ENCODE measurements at places on chromosomes 16 and 17.

- no peaks in the 10 kb centered on the region for H3K27me3 ChIP-seq
- H3K4me1 ChIP-seq, result peaks cover 41% of the 10 kb centered on the region
- H3K4me3 ChIP-seq, result peak within 1 kb of the TSS; percentile 79
- H3K27ac ChIP-seq, result peak within 1 kb of the TSS; percentile 86
- DNase-seq, result peak; percentile 92
Measured at GRCh38 chr16:4350787-4351659, at the start of gene PAM16. TSS of gene PAM16 (minus strand) at chr16:4351321. CDS start at chr16:4351234, 87 bp downstream.

- no peak overlapping the region for H3K27ac ChIP-seq
Measured at GRCh38 chr17:68095205-68095811, 59.8 kb downstream of the KPNA2 start.

GRCh38 chr16:77974883-77975282, 47.5 kb upstream of the CLEC3A start:
- no peaks in the 10 kb centered on the region for H3K27me3 ChIP-seq
- no peak overlapping the region for H3K4me3 ChIP-seq
- no peaks in the 10 kb centered on the region for H3K4me1 ChIP-seq
- no peak for DNase-seq

- H3K4me1 ChIP-seq, result peaks cover 44% of the 10 kb centered on the region
- no peak overlapping the region for H3K4me3 ChIP-seq
- peak; percentile 65 for DNase-seq
- peak overlapping the region; percentile 99 for H3K27ac ChIP-seq
- H3K36me3 ChIP-seq, result no peaks in the 10 kb centered on the region
Measured at GRCh38 chr17:59848778-59849177, 44.0 kb downstream of the TUBD1 start.

DNA sequence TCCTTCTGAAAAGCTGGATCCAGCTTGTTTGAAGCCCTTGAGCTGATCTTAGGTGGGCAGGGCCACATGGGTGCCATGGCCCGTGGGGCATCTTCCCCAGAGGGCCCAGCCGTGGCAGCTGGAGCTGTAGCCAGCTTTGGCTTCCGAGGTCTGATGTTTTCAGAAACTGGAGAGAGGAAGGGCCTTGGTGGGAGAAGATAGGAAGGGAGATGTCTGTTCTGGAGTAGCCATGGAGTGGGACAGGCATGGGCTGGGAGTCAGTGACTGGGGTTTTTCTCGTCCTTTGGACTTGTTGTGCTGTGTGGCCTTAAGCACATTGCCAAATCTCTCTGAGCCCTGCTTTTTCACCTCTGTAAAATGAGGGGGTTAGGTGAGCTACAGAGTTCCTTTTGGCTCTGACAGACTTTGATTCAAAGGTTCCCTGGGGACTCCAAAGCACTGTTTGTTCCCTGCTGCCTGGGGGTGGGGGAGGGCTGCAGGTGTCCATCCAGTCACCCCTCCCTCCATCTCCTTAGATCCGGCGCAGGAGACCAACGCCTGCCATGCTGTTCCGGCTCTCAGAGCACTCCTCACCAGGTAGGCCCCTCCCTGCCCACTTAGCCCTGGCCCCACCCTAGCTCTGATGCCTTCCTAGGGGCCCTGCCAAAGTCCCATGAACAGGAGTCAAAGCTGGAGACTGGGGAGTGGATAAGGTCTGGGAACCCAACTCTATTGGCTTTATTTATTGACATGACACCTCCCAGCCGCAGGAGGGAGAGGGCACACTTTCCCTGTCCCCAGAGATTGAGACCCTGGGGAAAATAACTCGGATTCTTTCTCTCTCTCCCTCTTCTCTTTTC, 2.1 kb downstream of the PPP1R1B start:
- no peak overlapping the region for H3K4me3 ChIP-seq
- H3K4me1 ChIP-seq, result peaks cover 4% of the 10 kb centered on the region
- H3K36me3 ChIP-seq, result no peaks in the 10 kb centered on the region
- DNase-seq, result no peak
- H3K27ac ChIP-seq, result no peak overlapping the region
- H3K27me3 ChIP-seq, result peaks cover 38% of the 10 kb centered on the region

DNA sequence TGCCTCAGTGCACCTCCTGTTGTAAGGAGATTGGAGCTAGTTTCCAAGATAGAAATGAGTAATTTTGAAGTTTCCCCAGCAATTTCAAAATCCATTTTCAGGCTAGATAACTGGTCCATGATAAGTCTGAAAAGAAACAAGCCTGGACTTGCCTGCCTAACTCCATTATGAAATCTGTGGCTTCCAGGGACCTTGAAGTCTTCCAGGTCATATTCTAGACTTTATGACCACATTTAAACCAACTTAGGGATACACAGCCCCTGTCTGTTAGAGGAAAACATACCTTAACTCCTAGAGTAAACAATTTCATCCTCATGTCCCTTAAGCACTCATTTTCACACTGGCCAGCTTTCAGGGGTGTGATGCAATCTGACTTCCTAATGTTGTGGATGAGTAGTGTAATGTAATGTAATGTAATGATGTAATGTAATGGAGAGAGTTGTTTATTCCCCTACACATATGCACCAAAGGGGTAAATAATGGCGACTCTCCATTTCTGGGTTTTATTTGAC, 96.7 kb upstream of the FAM20A start:
- no peaks in the 10 kb centered on the region for H3K4me1 ChIP-seq

GRCh38 chr16:3187798-3188674, at the start of gene OR1F1:
TSS of gene OR1F1 (plus strand) at chr16:3188204.
- DNase-seq, result no peak
- H3K27me3 ChIP-seq, result peaks cover 99% of the 10 kb centered on the region
- no peak within 1 kb of the TSS for H3K4me3 ChIP-seq

DNA sequence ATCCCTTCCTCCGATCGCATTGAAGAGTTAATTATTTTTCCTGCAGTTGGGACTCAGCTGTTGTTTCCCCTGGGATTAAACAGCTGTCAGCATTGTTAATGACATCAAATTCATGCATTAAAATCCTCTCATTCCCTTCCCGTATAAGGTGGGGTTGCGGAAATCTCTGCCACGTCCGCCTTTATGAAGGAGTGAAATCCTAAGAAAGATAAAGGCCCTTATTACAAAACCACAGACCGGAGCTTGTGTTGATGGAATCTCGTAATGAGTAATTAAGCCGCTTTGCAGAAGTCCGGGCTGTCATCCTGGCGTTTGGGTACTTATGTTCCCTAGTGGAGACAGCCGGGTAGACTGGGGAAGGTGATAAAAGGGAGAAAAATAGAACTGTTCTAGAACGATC, 627.6 kb downstream of the MAF start:
- H3K27ac ChIP-seq, result no peak overlapping the region
- no peaks in the 10 kb centered on the region for H3K36me3 ChIP-seq
- no peaks in the 10 kb centered on the region for H3K4me1 ChIP-seq
- H3K4me3 ChIP-seq, result peak overlapping the region; percentile 2
- no peaks in the 10 kb centered on the region for H3K27me3 ChIP-seq
